ENCODE measurements at places on chromosomes 4 and X. TPM values are rescaled to one million over a fixed set of nuclear protein-coding genes. Genes with fewer than 3 reads are reported as not detected.

DNA sequence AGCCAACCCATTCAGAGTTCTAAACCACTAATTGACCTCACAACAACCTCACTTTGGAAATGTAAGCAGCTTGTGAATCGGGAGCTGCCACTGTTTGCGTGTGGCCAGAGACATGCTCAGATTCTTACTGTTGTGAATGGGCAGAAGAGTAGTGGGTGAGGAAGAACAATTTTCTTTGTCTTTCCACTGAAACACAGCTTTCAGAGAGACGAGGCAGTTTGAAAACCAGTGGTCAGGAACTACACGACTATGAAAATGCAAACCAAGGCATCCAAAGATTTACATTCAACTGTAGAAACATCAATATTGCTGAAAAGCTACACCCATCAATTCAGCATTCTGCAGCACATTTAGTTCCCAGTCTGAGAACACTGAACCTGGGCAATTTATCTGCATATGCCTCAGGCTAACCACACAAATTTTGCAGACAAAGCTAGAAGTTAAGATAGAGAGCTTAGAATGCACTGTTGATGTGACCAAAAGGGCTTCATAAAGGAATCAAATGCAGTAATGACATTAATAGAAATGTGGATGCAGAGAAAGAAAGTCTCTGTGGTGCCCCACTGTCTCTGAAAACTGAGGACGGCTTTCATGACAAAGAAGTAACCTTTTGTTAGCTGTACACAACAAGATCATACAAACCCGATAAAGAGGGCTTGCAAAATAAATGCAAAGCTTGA lies 134.3 kb downstream of the APBB2 start:
- DNase-seq: no peak

GRCh38 chr4:17647927-17648326 lies 33.5 kb downstream of the MED28 start:
- no peak for DNase-seq

GRCh38 chr4:107863416-107863815 lies 38.7 kb downstream of the SGMS2 start:
- no peak for DNase-seq

GRCh38 chrX:36609616-36610585 lies 398.3 kb upstream of the FAM47C start:
- DNase-seq: no peak

- DNase-seq: no peak
Observed at GRCh38 chrX:101359966-101360365, 11.4 kb upstream of the TIMM8A start.

DNA sequence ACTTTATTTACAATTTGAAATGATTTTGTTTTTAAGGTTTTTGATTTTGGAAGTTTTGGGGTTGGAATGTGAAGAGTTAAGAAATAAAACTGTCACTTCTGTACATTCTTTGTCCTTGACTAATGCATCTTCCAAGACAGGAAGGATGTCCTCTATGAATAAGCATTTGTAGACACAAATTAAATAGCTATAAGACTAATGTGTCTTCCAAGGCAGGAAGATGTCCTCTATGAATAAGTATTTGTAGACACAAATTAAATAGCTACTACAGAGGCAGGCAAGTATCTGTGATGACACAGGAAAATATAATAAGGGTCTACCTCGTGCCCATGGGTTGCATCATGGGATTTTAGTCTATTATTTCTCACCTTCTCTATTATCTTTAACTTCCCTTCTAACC lies 14.5 kb downstream of the PRSS48 start:
- DNase-seq: no peak

NONO gene
- total RNA-seq: 183 TPM

All from left colon (tissue), 2 donors.